ENCODE measurements at places on chromosomes 12 and 14. TPM values are rescaled to one million over a fixed set of nuclear protein-coding genes. Genes with fewer than 3 reads are reported as not detected.
A peak's percentile ranks its signal among the peaks of the same experiment; 100 is the strongest.

CCDC197 gene
- not detected for polyA plus RNA-seq

SOX5 gene
- 14.8 TPM for polyA plus RNA-seq

- DNase-seq = no peak
Measured at GRCh38 chr14:102213984-102214658, 74.4 kb downstream of the WDR20 start.

- DNase-seq = no peak
Measured at GRCh38 chr14:64061115-64061514, 208.3 kb downstream of the SYNE2 start.

DNA sequence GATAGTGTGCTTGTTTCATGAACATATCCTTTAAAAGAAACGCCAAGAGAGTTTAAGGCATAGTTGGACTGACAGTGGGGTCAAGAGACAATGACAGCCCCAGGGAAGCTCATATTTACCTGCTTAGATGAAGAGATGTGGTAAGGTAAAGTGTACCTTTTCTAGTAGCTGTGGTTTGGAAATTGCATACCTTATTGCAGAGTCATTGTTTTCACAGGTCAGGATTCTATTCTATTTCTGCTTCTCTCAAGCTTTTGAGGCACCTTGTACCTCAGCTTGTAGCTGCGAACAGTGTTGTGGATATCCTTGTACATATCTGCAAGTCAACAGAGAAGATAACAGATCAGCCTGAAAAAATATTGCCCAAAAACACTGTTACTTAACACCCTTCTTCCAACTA is 47.7 kb downstream of the ATP6V1D start:
- DNase-seq = peak; percentile 10

- no peak for DNase-seq
Measured at GRCh38 chr12:104761611-104762010, 196.5 kb downstream of the SLC41A2 start.

DNA sequence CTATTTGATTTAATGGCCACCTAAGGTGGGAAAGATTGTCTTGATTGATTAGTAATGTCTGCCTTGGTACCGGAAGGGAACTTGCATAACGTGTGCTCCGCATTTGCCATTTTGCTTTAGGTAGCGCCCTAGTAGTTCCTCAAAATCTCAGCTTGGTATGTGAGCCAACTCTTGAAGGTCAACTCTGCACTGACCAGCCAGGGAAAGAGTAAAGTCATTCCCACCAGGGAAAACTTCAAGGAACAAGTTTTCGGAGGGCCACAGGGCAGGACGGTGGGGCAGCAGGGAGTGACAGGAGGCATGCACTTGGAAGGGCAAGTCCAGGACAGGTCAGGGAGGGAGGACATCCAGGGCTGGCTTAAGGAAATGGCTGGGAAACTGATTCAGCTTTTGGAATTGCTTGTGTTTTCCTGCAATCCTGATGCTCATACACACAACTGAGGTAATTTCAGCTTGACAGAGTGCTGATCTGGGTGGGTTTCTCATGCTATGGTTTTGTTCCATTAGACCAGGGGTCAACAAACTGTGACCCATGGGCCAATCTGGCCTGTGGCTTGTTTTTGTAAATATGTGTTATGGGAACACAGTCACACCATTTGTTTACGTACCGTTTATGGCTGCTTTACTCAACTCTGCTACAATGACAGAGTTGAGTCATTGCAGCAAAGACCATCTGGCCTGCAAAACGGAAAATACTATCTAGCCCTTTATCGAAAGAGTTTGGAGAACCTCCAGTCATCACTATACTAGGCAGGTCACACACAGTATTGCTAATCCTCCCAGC is 184.5 kb downstream of the RBM19 start:
- no peak for DNase-seq

- DNase-seq = no peak
Measured at GRCh38 chr12:79657136-79657535, 33.6 kb downstream of the PAWR start.
